ENCODE measurements at places on chromosomes 12 and 14. TPM values are rescaled to one million over a fixed set of nuclear protein-coding genes. Genes with fewer than 3 reads are reported as not detected.

DNA sequence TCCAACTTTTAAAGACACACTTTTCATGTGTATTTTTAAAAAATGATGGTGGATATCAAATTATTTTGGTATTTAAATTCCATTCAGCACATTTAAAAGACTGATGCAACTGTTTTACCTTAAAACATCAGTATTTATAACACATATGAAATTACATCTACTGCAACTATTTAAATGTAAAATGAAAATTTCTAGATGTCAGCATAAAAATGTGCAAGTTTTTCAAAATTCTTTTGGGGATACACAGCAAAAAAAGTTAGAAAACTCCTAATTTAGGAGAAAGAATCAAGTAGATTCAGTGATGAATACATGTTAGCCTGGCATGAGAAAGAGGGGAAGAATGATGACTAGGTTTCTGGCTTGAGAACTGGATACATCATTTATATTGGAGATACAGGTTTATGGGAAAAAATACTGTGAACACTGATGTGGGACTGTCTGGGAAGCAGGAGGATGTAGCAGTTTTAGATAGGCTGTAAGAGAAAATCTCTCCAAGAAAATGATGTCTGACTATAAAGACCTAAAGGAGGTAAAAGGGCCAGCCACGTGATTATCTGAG, 9.2 kb downstream of the SOS2 start:
- H3K27ac ChIP-seq = no peak overlapping the region
- peaks cover 10% of the 10 kb centered on the region for H3K36me3 ChIP-seq
- DNase-seq = no peak

- H3K27ac ChIP-seq = peak overlapping the region; percentile 82
- H3K27me3 ChIP-seq = no peaks in the 10 kb centered on the region
- peaks cover 3% of the 10 kb centered on the region for H3K36me3 ChIP-seq
- no peak for DNase-seq
Measured at GRCh38 chr14:59254146-59254910, 65.9 kb downstream of the DAAM1 start.

DNA sequence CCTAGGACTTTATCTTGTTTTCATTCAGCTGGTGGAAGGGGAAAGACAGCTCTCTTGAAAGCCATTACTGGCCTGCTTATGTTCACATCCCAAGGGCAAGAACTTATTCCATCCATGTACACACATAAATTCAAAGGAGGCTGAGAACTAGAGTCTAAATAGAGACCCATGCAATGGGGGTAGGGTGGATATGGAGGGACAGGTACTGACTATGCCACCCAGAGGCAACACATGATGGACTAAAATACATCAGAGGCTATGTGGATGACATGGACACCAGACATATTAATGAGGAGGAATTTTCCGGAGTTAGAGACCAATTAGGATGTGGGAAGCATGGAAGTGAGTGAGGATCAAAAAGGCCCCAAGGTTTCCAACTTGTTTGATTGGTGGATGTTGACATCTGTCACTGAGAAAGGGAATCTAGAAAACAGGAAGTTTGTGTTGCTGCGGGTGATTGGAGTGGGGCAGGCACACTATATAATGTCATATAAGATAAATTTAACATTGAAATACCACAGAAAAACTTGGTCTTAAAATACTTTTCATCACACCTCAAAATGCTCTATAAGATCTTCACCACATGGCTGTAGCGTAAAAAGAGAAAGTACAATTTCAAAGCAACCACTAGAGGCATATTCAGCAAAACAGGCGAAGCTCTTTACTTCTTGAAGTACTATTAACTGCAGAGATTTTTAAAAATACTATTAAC, 130.4 kb downstream of the GRIP1 start:
- no peak for DNase-seq
- H3K27ac ChIP-seq = no peak overlapping the region
- H3K27me3 ChIP-seq = peaks cover 2% of the 10 kb centered on the region
- no peaks in the 10 kb centered on the region for H3K4me1 ChIP-seq
- H3K36me3 ChIP-seq = no peaks in the 10 kb centered on the region

Gene AP5M1
- 36.0 TPM for total RNA-seq

DNA sequence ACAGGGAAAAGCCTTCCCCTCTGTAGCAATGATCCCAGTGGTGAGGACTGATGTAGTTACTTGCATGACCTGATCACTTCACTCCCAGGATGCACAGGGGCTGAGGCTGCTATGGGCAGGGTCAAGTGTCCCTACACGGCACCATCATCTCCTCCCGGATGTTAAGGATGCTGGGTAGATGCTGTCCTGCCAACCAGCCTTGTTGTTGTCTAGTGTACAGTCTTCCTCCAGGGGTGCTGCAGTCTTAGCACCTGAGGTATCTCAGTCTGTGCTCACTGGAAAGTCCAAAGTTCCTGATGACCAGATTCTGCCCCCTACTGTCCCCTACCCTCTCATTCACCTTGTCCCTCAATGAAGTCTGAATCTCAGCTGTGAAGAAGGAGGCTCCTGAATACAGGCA, 20.1 kb downstream of the CPM start:
- H3K27ac ChIP-seq = no peak overlapping the region
- H3K4me3 ChIP-seq = no peak overlapping the region
- no peaks in the 10 kb centered on the region for H3K36me3 ChIP-seq
- H3K4me1 ChIP-seq = peaks cover 13% of the 10 kb centered on the region
- no peak for DNase-seq

- H3K27ac ChIP-seq = peak overlapping the region; percentile 82
- H3K27me3 ChIP-seq = peaks cover 3% of the 10 kb centered on the region
- H3K4me3 ChIP-seq = peak overlapping the region; percentile 84
- peaks cover 9% of the 10 kb centered on the region for H3K36me3 ChIP-seq
- DNase-seq = peak; percentile 85
Measured at GRCh38 chr12:123532808-123533649, 490 bp downstream of the RILPL1 start.

GRCh38 chr14:57029620-57030253, 219.5 kb upstream of the OTX2 start:
- H3K4me1 ChIP-seq = no peaks in the 10 kb centered on the region
- no peaks in the 10 kb centered on the region for H3K36me3 ChIP-seq
- no peak overlapping the region for H3K27ac ChIP-seq
- no peak overlapping the region for H3K4me3 ChIP-seq

Gene AREL1
- 45.6 TPM for total RNA-seq

Gene HOTAIR
- total RNA-seq = not detected

DNA sequence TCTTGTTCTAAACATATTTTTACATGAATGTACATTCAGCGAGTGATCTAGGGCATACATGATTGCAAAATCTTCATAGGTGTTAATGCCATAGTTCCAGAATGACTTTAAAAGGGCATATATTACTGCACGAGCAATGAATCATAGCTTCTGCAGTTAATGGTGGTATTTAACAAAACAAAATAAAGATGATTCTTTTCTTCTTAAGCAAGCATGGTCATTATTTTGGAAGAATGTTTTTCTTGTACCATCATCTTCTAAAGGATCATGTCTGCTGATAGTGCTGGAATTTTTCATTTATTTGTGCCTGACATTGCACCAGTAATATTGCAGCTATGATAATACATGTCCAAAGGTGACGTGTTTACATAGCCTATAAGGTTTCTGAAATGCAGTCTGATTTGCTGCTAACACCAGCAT, 388.6 kb downstream of the CCDC91 start:
- H3K36me3 ChIP-seq = no peaks in the 10 kb centered on the region
- H3K27me3 ChIP-seq = no peaks in the 10 kb centered on the region
- H3K4me1 ChIP-seq = peaks cover 18% of the 10 kb centered on the region
- no peak overlapping the region for H3K4me3 ChIP-seq

Gene ACSM4
- not detected for total RNA-seq

DNA sequence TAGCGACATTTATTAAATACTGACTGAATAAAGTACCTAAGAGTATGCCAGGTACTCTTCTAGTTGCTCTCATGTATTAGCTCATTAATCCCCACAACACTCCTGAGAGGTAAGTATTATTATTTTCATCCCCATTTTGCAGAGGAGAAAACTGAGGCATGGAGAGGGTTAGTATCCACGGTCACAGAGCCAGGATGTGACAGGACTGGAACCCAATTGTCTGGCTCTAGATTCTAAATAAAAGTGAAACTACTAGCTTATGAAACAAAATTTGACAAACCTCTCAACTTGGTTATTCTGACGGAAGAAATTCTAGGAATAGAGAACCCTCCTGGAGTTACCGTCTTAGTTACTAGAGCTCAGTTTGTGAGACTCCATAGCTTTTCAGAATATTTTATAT, 112.2 kb downstream of the CHST11 start:
- H3K27me3 ChIP-seq = no peaks in the 10 kb centered on the region
- H3K4me3 ChIP-seq = no peak overlapping the region
- no peaks in the 10 kb centered on the region for H3K4me1 ChIP-seq
- no peak overlapping the region for H3K27ac ChIP-seq
- peaks cover 3% of the 10 kb centered on the region for H3K36me3 ChIP-seq

- no peak overlapping the region for H3K4me3 ChIP-seq
- no peak overlapping the region for H3K27ac ChIP-seq
- peaks cover 43% of the 10 kb centered on the region for H3K36me3 ChIP-seq
- no peaks in the 10 kb centered on the region for H3K27me3 ChIP-seq
- H3K4me1 ChIP-seq = no peaks in the 10 kb centered on the region
Measured at GRCh38 chr14:31138301-31138700, 69.3 kb downstream of the HECTD1 start.

Gene KCNJ8
- 0.24 TPM for total RNA-seq

- H3K36me3 ChIP-seq = peaks cover 6% of the 10 kb centered on the region
- no peak overlapping the region for H3K27ac ChIP-seq
- no peak for DNase-seq
- H3K4me1 ChIP-seq = no peaks in the 10 kb centered on the region
Measured at GRCh38 chr14:50383618-50384225, 13.0 kb downstream of the CDKL1 start.

DNA sequence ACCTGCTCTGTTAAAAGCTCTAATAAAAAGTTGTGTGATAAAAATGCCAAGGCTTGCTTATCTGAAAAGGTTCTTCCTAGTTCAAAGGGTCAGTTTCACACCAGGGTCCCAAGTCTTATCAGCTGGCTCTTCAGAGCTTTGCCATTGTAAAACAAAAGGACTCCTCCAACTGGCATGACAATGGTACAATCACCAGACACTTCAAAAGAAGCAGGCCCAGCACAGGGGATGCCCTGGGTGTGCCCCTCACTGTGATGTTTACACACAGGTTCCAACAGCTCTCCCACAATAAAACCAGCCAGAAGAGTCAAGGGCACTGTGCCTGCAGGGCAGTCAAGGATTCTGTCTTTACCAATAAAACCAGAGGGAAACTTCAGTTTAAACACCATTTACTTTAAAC, 78.7 kb downstream of the PRICKLE1 start:
- peaks cover 4% of the 10 kb centered on the region for H3K36me3 ChIP-seq
- H3K4me3 ChIP-seq = no peak overlapping the region
- no peak for DNase-seq
- no peak overlapping the region for H3K27ac ChIP-seq
- peaks cover 3% of the 10 kb centered on the region for H3K4me1 ChIP-seq

- H3K27me3 ChIP-seq = no peaks in the 10 kb centered on the region
- H3K36me3 ChIP-seq = no peaks in the 10 kb centered on the region
- no peaks in the 10 kb centered on the region for H3K4me1 ChIP-seq
- DNase-seq = peak; percentile 62
- no peak overlapping the region for H3K4me3 ChIP-seq
Measured at GRCh38 chr14:93708311-93708734, 80.0 kb downstream of the PRIMA1 start.

DNA sequence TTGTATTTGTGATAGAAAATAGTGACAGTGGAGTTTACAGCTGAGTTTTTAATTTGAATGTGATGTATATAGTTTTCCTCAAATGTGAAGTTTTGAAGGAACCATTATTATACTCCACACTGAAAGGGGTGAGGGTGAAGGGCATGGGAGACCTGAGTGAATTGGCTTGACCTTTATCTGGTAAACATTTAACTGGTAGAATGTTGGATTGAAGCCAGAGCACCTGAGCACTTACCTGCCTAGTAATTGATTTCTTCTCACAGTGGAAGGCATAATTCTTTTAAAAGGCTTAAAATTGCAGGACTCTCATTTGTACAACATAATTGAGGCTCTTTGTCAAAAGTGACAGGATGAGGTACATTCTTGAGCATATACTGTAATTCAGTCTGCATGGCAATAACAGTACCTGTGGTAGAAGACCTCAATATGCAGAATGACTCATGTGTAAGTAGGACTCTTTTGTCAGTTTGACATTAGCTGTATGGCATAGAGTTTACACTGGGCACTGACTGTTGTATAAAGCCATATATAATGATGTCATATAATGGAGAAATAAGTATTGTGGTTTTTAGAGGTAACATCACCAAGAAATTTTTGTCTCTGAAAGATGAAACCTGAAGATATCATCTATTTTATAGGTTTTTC, 309.6 kb downstream of the TMTC2 start:
- no peaks in the 10 kb centered on the region for H3K27me3 ChIP-seq
- no peak overlapping the region for H3K4me3 ChIP-seq
- H3K36me3 ChIP-seq = peaks cover 14% of the 10 kb centered on the region
- DNase-seq = no peak

- H3K4me3 ChIP-seq = no peak overlapping the region
- H3K4me1 ChIP-seq = peaks cover 7% of the 10 kb centered on the region
- H3K27ac ChIP-seq = no peak overlapping the region
- no peak for DNase-seq
- no peaks in the 10 kb centered on the region for H3K27me3 ChIP-seq
Measured at GRCh38 chr14:102487204-102487577, 22.4 kb downstream of the ANKRD9 start.

GRCh38 chr12:88854260-88854659, 274.0 kb upstream of the KITLG start:
- no peak for DNase-seq
- H3K4me3 ChIP-seq = no peak overlapping the region
- H3K4me1 ChIP-seq = no peaks in the 10 kb centered on the region
- no peak overlapping the region for H3K27ac ChIP-seq

Gene HOXC5
- not detected for total RNA-seq

DNA sequence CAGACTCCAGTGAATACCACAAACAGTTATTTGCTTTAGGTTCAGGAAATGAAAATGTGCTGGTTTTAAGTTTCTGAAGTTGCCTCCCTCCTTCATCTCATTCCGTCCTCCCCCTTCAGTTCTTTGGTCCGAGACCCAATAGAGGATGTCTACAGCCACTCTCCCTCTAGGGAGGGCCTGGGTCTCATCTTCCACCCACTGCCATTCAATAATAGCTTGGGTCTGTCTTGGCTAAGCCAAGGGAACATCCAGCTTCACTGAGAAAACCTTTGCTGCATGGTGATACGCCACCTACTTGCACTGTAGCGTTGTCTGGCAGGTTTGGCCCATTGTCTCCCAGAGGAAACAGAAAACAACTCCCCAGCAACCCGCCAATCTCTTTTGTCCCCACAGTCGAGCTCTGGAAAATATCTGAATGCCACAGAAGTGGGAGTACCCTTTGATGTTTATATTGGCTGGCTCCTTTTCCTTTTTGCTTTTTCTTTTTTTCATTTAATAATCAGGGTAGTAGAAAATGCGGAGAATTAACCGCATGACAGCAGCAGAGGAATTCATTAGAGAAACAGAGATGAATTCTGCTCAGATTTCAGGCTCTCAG, 380.1 kb downstream of the RAD51B start:
- H3K27me3 ChIP-seq = no peaks in the 10 kb centered on the region
- peak overlapping the region; percentile 12 for H3K4me3 ChIP-seq
- DNase-seq = no peak
- no peaks in the 10 kb centered on the region for H3K36me3 ChIP-seq

Gene PWP1
- 45.7 TPM for total RNA-seq

All from osteocyte (in vitro differentiated cells).